ENCODE measurements at places on chromosomes 12 and 14. TPM values are rescaled to one million over a fixed set of nuclear protein-coding genes. Genes with fewer than 3 reads are reported as not detected.

The SLC10A1 gene
- polyA plus RNA-seq = not detected

The POTEG gene
- not detected for polyA plus RNA-seq

The CDK17 gene
- 15.4 TPM for polyA plus RNA-seq

The SPTB gene
- 0.03 TPM for polyA plus RNA-seq

The DTX3 gene
- polyA plus RNA-seq = 14.6 TPM

The CCDC175 gene
- not detected for polyA plus RNA-seq

The ABCD2 gene
- polyA plus RNA-seq = not detected

The SYCP3 gene
- 0.07 TPM for polyA plus RNA-seq

The GRIN2B gene
- polyA plus RNA-seq = under 0.01 TPM

The FIGNL2 gene
- polyA plus RNA-seq = 0.09 TPM

The SSTR1 gene
- polyA plus RNA-seq = 5.5 TPM

The ING4 gene
- polyA plus RNA-seq = 47.5 TPM

The HOXC6 gene
- 1.1 TPM for polyA plus RNA-seq

The KCNC2 gene
- polyA plus RNA-seq = not detected

The TC2N gene
- polyA plus RNA-seq = 0.04 TPM

The CLEC14A gene
- polyA plus RNA-seq = 5.7 TPM

The POTEM gene
- not detected for polyA plus RNA-seq

The AKAP6 gene
- polyA plus RNA-seq = 0.22 TPM

The LRTM2 gene
- not detected for polyA plus RNA-seq

The PTCSC3 gene
- polyA plus RNA-seq = not detected

The CDK2 gene
- 61.7 TPM for polyA plus RNA-seq

The MANSC1 gene
- 1.9 TPM for polyA plus RNA-seq

The TMED10 gene
- polyA plus RNA-seq = 254 TPM

The NID2 gene
- polyA plus RNA-seq = 278 TPM

The LMNTD1 gene
- 1.3 TPM for polyA plus RNA-seq

The NDUFA9 gene
- 71.0 TPM for polyA plus RNA-seq

The CLEC2D gene
- 1.2 TPM for polyA plus RNA-seq

The PPP1R36 gene
- polyA plus RNA-seq = 0.19 TPM

The E2F7 gene
- 6.0 TPM for polyA plus RNA-seq

The CCDC196 gene
- polyA plus RNA-seq = not detected

The ZC2HC1C gene
- polyA plus RNA-seq = 0.36 TPM

The PIK3C2G gene
- polyA plus RNA-seq = not detected

The KRT1 gene
- not detected for polyA plus RNA-seq

The PLA2G1B gene
- polyA plus RNA-seq = not detected

The RFLNA gene
- polyA plus RNA-seq = not detected

The PRIMA1 gene
- not detected for polyA plus RNA-seq

The TMEM119 gene
- 8.4 TPM for polyA plus RNA-seq

Measured in IMR-90 (cell line).